ENCODE measurements at places on chromosomes 11 and 22.

DNA sequence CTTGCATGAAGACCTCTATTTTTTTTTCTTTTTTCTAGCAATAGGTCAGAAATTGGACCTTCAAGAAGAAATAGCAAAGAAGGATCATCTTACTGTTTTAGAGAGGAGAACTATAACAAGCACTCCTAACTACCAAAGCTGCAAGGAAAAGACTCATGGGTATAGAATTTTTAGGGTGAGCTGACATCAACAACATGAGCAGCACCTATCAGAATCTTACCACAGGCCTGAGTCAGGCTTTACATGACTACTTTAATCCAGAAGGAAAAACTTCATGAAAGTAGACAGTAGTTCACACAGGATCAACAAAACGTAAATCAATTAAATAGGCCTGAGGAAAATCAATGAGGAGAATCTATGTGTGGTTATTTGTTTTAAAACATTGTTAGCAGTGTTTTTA, 130.5 kb downstream of the FAM76B start:
- DNase-seq: no peak

- DNase-seq: peak; percentile 86
Observed at GRCh38 chr11:14969901-14970323, 2.2 kb downstream of the CALCA start.

GRCh38 chr22:36419177-36419911, 31.6 kb upstream of the MYH9 start:
- DNase-seq: no peak

GRCh38 chr11:116881143-116881542, 43.7 kb upstream of the APOA1 start:
- no peak for DNase-seq

DNA sequence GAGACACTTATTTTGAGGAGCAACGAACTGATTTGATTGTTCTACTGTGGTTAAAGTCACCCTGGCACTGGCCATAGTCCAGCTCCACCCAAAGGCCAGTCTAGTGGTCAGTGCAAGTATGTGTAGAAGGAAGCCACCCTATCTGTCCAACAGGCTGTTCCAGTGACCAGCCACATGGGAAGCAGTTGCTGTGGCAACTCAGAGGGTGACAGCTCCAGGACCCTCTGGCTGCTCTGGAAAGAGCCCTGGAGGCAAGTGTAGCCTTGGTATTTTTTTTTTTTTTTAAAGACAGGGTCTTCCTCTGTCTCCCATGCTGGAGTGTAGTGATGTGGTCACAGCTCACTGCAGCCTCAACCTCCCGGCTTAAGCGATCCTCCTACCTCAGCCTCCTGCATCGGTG, 27.8 kb downstream of the LMO1 start:
- DNase-seq: peak; percentile 25

- DNase-seq: no peak
Observed at GRCh38 chr11:121927097-121927785, 188.8 kb downstream of the BLID start.

- no peak for DNase-seq
Observed at GRCh38 chr11:124233376-124233775, 7.5 kb upstream of the OR8G1 start.

- no peak for DNase-seq
Observed at GRCh38 chr11:110901441-110901840, 189.2 kb upstream of the ARHGAP20 start.

DNA sequence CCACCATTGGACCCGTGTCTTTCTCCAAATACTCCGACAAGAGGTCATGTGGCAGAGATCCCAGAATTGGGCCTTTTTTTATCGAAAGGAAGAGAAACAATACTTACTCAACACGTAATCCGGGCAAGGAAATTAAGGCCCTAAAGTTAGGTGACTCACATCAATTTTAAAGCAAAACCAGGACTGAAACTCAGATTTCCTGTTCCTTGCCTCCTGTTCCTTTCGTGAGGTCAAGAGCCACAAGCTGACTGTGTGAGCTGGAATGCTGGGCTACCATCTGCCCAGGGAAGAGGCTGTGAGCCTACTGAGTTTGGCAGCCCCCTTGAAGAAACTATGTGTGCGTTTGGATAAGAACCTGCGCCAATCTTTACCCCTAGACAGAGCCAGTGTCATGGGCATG, 27.1 kb upstream of the MRGPRX2 start:
- no peak for DNase-seq

GRCh38 chr11:15144347-15144746, 29.6 kb downstream of the INSC start:
- no peak for DNase-seq

DNA sequence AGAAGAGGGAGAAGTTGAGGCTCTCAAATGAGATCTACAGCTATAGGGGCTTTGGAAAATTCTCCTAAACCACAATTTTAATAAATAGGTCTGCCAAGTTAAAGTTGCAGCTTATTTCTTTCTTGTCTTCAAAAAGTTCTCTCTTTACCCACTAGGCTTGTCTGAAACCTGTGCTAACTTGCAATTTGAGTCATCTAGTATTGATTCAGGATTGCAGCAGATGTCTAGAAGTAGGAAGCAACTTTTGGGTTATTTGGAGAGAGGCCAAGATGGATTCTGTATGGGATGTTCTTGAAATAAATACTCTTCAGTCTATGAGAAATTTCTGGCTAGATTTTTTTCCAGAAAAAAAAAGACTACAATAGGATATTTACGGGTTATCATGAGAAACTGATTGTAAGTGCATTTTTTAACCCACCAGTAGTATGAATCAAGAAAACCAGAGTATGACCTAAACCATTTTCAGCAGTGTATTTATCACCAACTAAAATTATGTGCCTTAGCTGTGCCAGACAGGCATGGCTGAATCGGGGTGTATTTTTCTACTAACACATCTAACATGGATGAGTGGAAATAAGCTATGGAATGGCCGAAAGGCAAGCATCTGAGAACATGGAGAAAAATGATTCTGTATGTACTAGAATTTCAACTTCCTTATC, 4.9 kb upstream of the RAB38 start:
- no peak for DNase-seq

GRCh38 chr11:77068457-77069335, 1.9 kb downstream of the CAPN5 start:
- DNase-seq: no peak

DNA sequence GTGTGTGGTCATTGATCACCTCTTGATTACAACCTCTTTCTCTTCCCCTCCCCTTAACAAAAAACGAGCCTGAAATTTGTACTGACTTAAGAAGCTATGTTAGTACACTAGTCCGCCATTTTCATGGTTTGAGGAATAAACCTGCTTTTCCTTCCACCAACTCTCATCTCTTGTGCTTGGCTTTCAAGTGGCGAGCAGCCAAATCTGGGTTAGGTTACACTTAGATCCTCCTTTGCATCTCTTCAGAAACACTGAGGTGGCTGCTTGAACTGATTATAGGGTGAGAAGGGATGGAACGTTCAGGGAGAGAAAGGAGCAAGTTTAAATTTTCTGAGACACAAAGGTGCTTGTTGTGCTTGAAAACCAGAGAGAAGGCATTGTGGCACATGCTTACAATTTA, 2171.4 kb downstream of the LRRC4C start:
- no peak for DNase-seq

- DNase-seq: peak; percentile 84
Observed at GRCh38 chr11:1153105-1153950, 4.4 kb upstream of the MUC5AC start.

DNA sequence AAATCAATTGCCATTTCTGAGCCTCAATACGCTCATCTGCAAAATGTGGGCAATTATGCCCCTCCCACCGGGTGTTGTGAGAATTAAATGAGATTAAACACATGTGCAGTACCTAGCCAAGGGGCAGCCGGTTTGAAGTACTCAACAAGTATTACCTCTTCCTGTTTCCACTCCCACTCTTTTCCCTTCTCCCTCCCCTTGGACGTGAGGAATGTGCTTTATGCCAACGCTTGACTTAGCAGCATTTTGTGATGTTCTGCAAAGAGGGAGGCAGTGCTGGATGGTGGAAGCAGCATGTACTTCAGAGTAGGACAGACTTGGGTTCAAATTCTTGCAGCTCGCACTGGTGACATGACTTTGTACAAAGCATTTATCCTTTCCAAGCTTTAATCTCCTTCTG, 306.0 kb downstream of the BUD13 start:
- no peak for DNase-seq

DNA sequence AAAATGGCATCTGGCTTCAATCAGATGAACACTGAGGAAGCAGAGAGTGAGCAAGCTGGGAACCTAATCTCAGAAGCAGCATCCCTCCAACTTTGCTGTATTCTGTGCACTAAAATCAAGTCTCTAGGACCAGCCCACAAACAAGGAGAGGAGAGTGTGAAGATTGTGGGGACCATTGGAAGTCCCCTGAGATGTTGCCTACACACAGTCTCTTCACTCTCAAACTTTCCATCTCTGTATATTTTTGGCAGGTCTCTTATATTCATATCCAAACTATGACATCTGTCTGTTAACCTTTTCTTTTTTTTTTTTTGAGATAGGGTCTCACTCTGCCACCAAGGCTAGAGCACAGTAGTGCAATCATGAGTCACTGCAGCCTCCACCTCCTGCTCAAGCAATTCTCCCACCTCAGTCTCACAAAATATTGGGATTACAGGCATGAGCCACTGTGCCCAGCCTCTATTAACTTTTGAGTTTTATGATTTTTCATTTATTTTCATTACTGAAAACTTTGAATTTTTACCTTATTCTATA, 1096.4 kb downstream of the TBC1D22A start:
- DNase-seq: no peak

DNA sequence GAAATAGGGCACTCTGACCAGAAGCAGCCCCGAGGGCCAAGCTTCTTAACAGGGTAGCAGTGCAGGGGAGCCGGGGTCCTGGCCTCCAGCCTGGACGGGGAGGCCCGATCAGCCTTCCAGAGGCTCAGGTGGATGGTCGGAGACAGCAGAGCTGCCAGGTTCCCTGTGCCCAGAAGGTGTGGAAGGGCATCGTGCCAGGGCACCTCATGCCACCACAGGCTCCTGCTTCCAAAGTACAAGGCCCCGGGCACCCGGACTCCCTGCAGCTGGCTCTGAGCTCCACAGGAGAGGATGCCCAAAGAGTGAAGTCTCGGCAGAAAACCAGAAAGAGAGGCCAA, 14.3 kb downstream of the EHD1 start:
- DNase-seq: no peak

- DNase-seq: no peak
Observed at GRCh38 chr11:113270080-113270479, 44.3 kb upstream of the TTC12 start.

GRCh38 chr11:129705933-129706332, 109.7 kb upstream of the TMEM45B start:
- no peak for DNase-seq
